ENCODE measurements at places on chromosomes 5 and 9.

- DNase-seq, result no peak
Measured at GRCh38 chr5:31886206-31886605, 247.3 kb downstream of the PDZD2 start.

DNA sequence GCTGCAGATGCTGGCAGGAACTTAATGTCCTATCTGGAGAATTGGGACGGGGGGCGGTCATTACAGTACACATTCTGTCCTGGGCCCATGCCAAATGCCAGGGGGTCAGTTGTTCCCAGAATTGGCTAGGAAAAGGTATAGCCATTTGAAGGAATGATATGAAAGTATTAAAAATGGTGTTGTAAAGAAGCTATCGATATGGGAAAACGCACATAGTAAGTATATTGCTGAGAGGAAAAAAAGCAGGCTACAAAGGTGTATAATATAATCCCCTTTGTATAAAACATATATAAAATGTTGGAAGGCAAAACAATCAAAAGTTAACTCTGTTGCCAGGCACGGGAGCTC is 450 bp upstream of the ARHGEF39 start:
- DNase-seq, result no peak

GRCh38 chr5:32686799-32687498 is 24.2 kb upstream of the NPR3 start:
- DNase-seq, result no peak

DNA sequence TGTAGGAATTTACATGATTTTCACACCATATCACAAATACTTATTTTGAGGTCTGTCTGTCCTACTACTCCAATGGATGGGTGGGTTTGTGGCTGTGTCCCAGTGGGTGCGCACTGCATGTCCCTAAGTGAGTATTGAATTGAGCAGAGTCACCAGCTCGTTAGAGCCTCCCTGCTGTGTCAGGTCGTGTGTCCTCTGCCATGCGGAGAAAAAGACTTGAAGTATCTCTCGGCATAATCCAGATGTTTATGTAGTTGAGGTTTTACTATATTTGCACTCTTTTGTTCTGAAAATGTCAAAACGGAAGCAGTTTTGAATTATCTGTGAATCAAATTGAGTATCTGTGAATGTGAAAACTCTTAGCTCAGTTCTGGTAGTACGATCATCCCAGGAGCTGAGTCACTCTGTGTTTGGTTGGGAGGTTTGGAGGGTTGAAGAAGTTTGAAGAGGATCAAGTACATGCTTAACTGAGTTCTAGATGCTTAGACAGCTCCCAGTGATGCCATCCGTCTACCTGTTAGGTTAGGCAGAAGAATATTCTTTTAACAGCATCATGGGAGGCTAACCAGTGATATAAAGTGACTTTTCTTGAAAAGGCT is 194.2 kb downstream of the TENT4A start:
- DNase-seq, result no peak

- DNase-seq, result no peak
Measured at GRCh38 chr5:10735569-10736276, 25.3 kb downstream of the DAP start.

GRCh38 chr5:96714951-96715451 is 52.8 kb downstream of the CAST start:
- DNase-seq, result no peak

- DNase-seq, result no peak
Measured at GRCh38 chr5:139684881-139685749, 37.0 kb downstream of the CXXC5 start.

DNA sequence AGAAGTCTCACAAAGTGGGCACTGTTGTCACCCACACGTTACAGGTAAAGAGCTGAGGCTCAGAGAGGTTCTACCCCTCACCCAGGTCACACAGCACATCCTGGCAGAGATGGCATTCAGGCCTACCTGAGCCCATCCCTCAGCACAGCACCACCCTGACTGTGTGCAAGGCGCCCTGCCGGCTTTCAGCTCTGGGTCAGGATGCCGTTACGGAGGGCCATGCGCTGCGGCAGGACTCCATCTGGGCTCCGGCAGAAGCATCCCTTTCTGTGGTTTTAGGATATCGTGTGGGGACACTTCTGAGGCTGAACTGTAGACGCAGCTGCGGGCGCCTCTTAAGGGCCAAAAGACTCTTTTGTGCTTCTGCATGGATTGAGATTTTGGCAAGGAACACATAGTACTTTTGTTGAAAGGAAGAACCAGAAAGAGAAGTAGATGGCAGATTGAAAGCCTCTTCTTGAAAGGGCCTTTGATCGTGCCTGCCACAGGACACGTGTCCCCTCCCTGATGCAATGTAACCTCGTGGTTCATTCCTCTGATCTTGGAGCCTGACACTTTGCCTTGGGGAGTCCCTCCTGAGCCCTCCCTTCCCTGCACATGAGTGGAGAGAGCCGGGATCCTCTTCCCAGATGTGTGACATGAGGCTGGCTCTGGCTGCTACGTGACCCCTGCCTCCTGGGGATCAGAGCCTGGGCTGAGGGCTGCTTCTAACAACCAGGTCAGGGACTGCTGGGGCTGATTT is 31.3 kb downstream of the USP20 start:
- DNase-seq, result no peak

DNA sequence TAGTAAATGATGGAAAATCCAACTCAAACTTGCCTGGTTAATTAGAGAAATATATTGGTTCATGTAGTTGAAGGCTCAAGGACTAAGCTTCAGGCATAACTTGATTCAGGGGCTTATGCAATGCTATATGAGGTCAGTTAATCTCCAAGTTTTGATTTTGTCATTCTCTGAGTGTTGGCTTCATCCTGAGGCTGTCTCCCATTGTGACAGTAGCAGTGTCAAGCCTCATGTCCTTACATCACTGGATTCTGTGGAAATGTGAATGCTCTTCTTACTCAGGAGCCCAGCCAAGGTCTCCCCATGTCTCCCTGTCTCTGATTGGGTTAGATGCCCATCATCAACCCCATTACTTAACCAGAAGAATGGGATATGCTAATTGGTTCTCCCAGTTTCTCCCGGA is 44.4 kb upstream of the SNX2 start:
- DNase-seq, result no peak

DNA sequence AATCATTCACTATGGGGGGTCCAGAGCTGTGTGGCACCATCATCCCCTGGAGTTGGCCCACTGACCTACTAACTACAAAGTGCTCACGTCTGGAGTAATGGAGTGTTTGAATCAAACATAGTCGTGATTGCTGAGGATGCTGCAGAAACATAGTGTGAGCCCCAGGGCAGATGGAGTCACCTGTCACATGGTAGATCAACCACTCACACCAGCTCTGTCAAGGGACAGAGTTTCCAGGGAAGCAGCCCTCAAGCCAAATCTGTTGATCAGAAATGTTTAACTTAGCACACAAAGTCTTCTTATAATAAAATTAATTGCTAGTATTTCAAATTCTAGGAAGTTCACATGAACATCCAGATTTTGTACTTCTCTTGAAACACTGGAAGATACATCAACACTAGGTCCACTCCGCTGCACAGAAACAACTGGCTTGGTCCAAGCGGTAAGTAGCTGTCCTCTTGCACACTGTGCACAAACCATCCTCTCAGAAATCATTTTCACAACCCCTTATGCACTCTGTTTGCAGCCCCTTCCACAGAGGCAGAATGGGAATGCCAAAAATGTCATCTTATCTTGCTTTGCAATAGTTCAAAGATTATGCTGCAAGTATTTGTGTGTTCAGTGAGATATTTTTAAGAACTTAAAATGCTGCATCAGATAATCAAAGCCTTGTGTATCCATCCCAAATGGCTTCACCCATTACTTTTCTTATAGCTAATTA is 191.0 kb downstream of the EPB41L4A start:
- no peak for DNase-seq

- peak; percentile 94 for DNase-seq
Measured at GRCh38 chr5:2780421-2781171, 29.1 kb upstream of the IRX2 start.

DNA sequence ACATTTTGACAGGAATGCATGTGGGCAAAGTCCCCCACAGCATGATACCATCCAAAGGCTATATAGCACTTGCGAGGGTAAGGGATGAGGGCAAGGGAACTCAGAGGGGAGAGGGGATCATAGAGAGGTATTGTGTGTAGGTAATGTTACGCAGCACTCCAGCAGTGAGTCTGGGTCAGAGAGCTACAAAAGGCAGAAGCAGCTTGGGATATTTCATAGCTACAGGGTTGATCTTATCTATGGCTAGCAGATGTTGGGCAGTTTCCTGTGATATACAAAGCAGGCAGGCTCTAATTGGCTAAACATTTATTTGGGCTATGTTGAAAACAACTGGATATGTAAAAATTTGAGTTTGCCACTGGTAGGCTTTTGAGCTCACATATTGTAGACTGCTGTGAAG is 17.8 kb upstream of the SLCO4C1 start:
- DNase-seq, result no peak

- no peak for DNase-seq
Measured at GRCh38 chr5:41392016-41392415, 118.4 kb downstream of the PLCXD3 start.

DNA sequence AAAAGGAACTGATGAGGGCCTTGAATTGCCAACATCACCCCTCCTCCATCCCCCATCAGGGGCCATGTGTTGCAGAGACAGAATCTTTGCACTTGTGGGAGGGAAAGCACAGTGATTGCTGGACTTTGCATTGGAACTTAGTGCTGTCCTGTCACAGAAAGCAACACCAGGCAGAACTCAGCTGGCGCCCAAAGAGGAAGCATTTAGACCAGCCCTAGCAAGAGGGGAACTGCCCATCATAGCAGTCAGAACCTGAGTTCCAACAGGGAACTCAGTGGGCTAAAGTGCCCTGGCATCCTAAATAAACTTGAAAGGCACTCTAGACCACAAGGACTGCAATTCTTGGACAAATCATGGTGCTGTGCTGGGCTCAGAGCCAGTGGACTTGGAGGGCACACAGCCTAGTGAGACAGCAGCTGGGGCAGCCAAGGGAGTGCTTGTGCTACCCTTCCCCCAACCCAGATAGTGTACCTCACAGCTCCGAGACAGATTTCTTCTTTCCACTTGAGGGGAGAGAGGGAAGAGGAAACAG is 128.1 kb downstream of the ACTL7B start:
- DNase-seq, result no peak

- DNase-seq, result no peak
Measured at GRCh38 chr9:123669346-123669745, 260.6 kb downstream of the DENND1A start.

- DNase-seq, result no peak
Measured at GRCh38 chr9:121204121-121204520, 2.5 kb upstream of the RAB14 start.

DNA sequence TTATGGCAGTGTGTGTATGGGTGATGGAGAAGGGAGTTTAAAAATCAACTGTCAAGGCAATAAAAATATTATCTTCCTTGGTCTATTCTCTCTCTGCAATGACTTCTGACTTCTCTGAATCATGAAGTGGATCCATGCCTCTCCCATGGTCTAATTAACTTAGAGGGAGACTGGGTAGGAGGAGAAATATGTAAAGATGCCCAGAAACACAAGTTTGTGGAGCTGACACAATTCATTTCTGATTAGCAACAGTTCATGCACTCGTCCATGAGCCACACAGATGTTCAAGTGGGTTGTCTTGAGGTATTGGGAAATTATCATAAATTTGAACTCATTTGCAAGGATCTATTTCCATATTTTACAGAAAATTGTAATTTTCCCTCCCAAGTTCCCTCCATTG is 38.1 kb downstream of the INSYN2B start:
- DNase-seq, result no peak

DNA sequence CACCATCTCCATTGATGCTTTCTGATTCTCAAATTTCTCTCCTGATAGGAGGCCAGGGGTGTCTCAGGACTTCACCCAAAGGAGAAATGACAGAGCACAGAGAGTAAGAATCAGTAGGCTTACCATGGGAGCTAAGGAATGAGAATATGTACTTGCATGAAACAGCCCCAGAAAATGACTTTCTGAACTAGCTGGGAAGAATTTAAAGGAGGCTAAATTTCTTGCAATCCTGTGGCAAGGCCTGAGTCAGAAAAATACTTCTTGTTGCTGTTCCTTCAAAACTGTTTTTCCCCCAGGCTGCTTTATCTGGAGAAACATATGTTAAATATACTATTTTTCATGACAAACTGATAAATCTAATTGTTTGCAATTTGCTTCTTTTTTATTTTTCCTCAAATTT is 53.4 kb upstream of the FBXL7 start:
- no peak for DNase-seq

- no peak for DNase-seq
Measured at GRCh38 chr9:10050016-10050415, 562.8 kb downstream of the PTPRD start.

DNA sequence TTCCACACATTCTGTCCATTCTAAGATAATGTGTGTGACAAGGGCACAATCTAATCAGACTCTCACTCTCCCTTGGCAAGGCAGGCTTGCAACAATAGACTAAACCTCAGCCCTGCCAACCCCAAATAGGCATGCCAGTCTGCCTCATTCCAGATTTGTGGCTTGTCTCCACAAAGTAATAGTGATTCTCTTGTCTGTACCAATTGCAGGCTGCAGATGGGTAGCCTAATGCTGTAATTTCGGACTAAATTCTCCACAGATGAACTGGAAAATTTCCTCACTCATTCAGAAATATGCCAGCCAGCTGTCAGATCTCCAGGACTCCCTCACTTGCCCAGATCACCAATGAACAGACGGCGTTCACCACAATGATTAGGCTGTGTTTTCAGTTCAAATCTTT is 413.6 kb downstream of the ELAVL2 start:
- DNase-seq, result no peak

GRCh38 chr5:14313986-14314690 is 171.0 kb downstream of the TRIO start:
- DNase-seq, result no peak

- no peak for DNase-seq
Measured at GRCh38 chr5:147558826-147559225, 49.0 kb upstream of the DPYSL3 start.

DNA sequence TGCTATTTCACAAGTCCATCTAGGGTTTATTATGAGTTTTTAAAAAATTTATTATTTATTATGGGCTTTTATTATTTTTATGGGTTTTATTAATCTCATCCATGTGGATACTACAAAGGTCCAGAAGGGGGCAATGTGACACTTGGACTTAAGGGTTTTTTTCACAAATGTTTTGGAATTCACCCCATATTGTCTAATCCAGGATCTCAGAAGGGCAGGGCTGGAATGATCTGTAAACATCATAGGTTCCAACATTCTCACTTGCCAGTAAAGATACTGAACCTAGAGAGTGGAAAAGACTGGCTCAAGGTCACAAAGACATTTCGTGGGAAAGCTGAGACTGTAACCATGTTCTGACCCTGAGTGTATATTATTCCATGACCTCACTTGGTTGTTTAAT is 35.6 kb downstream of the NIM1K start:
- no peak for DNase-seq

DNA sequence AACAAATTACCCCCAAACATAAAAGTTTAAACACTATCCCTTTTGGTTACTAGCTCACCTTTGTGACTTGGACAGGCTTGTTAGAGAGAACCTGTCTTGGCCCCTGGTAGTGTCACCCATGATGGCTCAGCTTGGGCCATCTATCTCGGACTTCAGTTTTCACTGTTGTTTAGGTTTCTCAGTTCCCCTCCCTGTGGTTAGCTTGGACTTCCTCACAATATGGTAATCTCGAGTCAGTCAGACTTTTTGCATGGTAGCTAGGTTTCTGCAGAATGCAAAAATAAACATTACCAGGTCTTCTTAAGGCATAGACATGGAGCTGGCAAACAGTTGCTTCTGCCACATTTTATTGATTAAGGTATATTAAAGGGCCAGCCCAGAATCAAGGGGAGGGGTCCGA is 324.3 kb upstream of the RORB start:
- no peak for DNase-seq
